Left ventricle myocardium superior (tissue), 1 donor: ENCODE measurements at places on chromosomes 4 and X. TPM values are rescaled to one million over a fixed set of nuclear protein-coding genes. Genes with fewer than 3 reads are reported as not detected.

GRCh38 chr4:184812651-184813181 lies 13.1 kb downstream of the ACSL1 start:
- DNase-seq: no peak

- DNase-seq: no peak
These were observed 111.7 kb upstream of the PRPS2 start for GRCh38 chrX:12679522-12679921.

- no peak for DNase-seq
These were observed 30.6 kb downstream of the PTTG2 start for GRCh38 chr4:37990731-37991245.

- no peak for DNase-seq
These were observed 175.2 kb downstream of the MGST2 start for GRCh38 chr4:139840773-139841172.

DNA sequence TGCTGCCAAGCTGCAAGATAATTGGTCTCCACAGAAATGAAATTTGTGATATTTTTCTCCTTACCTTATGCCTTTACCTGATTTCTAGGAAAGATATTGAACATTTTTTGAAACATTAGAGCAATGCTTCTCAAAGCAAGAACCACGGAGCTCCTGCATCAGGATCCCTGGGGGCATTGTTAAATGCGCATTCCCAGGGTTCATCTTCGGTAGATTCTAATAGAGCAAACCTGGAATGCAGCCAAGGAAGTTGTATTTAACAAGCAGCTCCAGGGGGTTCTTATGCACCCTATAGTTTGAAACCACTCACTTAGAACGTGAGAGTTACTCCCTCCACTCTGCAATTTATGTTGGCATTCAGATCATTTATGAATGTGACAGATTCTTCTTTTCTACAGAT lies 126.2 kb downstream of the SLC39A8 start:
- no peak for DNase-seq

- no peak for DNase-seq
These were observed 54.7 kb downstream of the ANAPC10 start for GRCh38 chr4:145043306-145043705.

DNA sequence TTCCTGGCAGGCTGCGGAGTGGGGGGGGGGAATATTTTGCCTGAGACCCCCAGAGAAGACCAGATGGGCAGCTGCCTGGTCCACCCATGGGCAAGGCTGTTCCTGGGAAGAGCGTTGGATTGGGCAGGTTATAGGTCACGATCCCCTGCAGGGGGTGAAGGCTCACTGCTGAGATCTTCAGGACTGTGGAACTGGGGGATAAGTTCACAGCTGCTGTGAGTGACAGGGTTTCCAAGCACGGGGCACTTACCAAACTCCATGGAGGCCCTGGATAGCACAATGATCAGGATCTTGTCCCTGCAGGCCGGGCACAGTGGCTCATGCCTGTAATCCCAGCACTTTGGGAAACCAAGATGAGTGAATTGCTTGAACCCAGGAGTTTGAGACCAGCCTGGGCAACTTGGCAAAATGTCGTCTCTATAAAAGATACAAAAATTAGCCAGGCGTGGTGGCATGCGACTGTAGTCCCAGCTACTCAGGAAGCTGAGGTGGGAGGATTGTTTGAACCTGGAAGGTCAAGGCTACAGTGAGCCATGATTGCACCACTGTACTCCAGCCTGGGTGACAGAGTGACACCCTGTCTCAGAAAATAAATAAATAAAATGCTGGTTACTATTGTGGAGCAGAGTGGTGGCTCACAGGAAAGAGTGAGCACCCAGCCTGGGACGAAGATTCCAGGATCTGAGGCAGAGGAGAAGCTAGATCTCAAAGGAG lies 68.0 kb upstream of the HELT start:
- no peak for DNase-seq

- DNase-seq: no peak
These were observed 538.1 kb downstream of the STIM2 start for GRCh38 chr4:27398631-27399310.

GRCh38 chrX:22559506-22559905 lies 286.8 kb downstream of the CBLL2 start:
- DNase-seq: no peak

DNA sequence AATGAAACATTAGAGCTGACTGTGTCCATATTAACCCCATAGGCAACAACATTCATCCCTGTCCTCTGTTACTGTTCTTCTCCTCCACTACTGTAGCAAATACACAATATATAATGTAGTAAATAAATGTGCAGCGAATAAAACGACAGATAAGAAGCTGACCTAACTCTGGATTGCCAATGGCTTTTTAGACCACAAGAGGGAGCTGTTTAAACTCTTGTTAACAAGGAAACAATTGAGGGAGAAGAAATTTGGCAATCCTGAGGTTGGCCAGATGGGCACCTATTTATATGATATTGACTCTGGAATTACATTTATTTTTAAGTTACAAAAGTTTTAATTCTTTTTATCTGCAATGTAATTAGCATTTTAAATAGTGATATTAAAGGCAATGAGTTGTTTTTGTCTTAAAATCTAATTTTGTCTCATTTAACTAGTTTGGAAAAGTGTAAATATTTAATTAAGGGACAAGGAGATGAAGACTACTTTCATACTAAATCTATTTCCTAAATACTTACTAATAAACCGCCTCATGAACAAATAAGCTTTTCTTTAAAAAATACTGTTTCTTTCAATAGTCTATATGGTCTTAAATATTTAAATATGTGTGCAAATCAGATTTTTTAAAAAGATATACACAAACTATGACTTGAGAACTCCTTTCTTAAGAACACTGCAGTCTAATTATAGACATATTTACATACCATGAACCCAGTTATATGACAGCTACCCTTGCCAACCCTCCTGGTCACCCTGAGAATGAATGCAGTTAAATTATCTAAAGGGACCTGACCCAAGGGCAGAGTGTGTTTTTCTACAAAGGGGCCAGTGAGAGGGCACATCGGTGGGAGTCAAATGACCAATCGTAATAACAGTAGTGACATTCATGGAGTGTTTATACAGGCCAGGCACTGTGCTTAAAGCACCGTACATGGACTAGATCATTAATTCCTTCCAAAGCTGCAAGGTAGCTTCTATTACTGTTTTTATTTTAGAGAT lies 52.9 kb upstream of the HPF1 start:
- DNase-seq: no peak

- no peak for DNase-seq
These were observed 28.2 kb upstream of the ATRX start for GRCh38 chrX:77814210-77814609.

DNA sequence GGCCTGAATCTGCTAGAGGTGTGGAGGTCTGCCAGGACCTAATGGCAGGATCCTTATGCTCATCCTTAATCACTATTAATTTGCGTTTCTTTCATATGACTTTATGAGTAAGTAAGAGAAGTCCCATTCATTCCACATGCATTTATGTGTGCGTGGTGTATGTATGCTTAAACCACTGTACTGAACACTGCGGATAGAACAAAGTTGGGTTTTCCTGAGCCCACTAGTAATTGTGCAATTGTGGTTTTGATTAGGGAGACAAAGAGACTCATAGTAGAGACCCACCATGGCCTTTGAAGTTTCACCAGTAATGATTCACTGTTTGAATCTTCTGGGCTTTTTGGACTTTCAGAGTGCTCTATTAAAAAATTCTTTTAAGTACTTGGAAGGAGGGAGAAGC lies 498.5 kb upstream of the DIPK2B start:
- DNase-seq: no peak

GRCh38 chr4:150572704-150573504 lies 9.0 kb upstream of the MAB21L2 start:
- no peak for DNase-seq

DNA sequence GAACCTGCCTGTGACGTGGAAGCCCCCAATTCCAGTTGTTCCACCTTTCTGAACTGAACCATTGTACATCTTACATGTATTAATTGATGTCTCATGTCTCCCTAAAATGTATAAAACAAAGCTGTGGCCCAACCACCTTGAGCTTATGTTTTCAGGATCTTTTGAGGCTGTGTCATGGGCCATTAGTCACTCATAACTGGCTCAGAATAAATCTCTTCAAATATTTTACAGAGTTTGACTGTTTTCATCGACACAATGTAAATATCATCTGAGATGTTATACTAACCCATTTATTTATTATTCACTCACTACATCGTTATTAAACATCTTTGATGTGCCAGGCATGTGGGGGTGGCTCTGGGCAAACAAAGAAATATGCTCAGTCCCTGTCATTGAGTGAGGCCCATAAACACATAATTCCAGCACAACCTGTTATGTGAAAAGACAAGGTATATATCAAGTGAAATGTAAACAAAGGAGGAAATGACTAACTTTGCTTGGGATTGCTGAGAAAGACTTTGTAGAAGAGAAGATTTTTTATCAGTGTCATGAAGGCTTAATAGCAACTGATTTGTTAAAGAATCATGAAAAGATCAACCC lies 34.5 kb upstream of the PPM1K start:
- DNase-seq: no peak

DNA sequence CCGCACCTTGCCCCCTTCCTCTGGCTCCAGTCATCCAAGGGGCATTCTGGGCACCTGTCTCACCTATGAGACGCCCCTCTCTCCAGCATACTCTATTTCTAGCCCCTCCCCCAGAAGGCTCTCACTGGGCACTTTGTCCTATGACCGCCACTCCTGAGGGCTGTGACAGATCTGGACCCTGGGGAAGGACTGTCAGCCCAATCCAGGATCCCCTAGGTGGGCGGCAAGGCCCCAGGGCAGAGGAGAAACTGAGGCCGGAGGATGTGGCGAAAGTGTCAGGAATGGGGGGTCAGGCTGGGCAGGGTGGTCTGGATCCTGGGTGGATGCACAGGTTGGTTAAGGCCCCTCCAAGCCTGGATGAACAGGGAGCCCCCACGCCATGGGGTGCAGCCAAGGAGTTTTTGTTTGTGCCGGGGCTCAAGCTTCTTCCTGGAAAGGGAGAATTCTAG lies 16.2 kb upstream of the NAT8L start:
- no peak for DNase-seq

DNA sequence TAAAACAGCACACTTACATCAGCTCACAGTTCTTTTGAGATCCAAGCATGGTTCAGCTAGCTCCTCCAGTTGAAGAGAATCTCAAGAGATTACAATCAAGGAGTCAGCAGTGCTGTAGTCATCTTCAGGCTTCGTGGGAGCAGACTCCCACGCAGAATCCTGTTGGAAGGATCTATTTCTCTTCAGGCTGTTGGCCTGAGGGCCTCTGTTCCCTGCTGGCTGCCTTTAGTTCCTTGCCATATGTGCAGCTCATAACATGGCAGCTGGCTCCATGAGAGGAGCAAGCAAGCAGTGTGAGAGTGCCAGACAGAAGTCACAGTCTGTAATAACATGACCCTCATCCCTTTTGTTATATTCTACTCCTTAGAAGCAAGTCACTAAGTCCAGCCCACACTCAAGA lies 168.6 kb downstream of the COX18 start:
- DNase-seq: no peak

DNA sequence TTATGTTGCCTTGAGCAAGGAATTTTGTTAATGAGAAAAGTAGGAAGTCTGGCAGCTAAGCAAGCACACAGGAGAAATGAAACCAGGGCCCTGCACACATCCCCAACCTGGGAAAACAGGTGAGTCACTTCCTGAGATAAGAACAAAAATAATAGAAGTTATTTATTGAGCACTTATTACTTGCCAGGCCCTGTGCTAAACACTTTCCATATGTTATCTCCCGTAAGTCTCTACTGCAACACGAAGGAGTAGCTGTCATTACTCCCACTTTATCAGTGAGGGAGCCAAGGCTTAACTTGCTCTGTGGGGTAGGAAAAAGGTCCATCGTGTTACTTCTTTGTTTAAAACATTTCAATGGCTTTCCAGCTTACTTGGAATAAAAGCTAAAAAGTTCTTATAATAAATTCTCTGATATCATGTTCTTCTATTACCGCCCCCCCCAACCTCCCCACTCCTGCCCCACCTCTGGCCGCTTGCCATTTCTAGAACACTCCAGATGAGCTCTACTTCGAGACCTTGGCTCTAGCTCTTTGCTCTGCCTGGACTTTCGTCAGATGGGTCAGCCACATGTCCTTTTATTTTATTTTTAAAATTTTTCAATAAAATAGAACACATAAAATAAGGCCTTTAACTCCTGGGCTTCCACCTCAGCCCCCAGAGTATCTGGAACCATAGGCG lies 36.3 kb upstream of the PLAC8 start:
- DNase-seq: no peak

GRCh38 chr4:72408568-72408967 lies 160.5 kb downstream of the ADAMTS3 start:
- no peak for DNase-seq

DNA sequence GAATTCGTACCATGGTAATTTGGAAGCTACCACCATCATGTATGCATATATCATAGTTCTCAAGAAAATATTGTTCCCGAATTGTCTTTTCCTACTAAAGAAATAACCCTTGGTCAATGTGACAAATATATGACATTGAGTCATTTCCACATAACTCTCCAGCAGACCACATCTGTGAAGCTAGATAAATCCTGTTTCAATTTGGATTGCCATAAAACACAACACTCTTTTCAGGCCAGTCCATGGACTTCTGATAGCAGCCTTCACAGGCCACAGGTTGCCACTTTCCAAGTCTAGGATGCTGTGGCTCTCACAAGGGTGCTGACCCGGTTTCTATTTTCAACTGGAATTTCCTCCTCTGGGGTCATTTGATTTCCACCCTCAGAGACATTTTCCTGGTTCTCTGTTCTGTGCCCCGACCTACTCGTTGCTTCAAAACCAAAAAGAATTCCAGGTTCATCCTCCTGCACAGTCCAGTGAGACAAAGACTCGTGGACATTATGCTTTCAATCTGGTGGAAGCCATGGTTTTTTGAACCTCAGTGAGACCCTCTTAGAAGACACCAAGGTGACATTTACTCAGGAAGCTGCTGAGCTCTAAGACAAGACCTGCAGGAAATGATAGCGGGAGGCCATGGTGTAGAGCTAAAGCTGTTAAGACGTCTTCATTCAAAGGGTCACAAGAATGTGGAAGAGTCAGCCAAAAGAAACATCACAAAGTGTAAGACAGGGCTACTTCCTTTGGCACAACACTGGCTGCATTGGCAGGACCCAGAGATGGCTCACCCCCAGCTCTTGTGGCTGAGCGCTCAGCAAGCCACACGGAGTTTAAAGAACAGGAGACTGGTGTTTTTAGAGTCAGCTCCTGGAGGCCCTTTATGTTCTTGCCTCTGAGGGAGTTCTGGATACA lies 119.8 kb downstream of the AMELX start:
- no peak for DNase-seq

- DNase-seq: no peak
These were observed 115.0 kb downstream of the PJA1 start for GRCh38 chrX:69050051-69050765.

The SLITRK4 gene
- total RNA-seq: 0.22 TPM

The DCX gene
- total RNA-seq: not detected

The DGKK gene
- not detected for total RNA-seq

The SATL1 gene
- not detected for total RNA-seq

The PDE6B gene
- 2.1 TPM for total RNA-seq

The PPEF1 gene
- 0.25 TPM for total RNA-seq

The TCEAL7 gene
- 4.0 TPM for total RNA-seq

The CCNG2 gene
- total RNA-seq: 10.3 TPM
